ENCODE measurements at places on chromosomes 7 and 10.

DNA sequence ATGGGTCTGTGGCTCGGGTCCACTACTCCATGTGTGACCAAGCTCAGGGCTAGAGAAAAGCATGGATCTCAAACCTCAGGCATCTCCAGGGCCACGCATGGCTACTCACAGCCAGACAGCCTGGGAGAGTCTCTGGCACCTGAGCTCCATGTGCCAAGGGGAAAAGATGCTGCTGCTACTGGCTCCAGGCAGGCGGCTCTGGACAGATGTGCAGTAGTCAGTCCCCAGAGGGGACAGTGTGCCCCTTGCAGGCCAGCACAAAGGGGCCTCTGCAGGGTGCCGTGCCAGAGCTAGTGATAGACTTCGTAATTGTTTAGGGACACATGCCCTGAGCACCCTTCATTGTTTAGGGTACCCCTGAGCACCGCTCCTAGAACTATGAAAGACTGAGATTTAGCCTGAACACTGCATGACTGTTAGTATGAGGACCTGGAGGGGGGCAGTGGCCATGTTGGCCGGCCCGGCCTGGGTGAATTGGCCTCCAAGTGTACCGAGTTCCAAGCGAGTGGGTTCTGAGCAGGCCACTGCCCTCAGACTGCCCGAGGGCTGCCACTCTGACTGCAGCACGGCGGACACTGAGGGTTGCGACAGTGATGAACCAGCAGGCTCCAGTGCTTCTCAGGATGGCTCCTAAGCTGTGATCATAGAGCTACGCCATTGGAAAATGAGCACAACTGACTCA, 80.7 kb downstream of the TCERG1L start:
- DNase-seq = no peak

DNA sequence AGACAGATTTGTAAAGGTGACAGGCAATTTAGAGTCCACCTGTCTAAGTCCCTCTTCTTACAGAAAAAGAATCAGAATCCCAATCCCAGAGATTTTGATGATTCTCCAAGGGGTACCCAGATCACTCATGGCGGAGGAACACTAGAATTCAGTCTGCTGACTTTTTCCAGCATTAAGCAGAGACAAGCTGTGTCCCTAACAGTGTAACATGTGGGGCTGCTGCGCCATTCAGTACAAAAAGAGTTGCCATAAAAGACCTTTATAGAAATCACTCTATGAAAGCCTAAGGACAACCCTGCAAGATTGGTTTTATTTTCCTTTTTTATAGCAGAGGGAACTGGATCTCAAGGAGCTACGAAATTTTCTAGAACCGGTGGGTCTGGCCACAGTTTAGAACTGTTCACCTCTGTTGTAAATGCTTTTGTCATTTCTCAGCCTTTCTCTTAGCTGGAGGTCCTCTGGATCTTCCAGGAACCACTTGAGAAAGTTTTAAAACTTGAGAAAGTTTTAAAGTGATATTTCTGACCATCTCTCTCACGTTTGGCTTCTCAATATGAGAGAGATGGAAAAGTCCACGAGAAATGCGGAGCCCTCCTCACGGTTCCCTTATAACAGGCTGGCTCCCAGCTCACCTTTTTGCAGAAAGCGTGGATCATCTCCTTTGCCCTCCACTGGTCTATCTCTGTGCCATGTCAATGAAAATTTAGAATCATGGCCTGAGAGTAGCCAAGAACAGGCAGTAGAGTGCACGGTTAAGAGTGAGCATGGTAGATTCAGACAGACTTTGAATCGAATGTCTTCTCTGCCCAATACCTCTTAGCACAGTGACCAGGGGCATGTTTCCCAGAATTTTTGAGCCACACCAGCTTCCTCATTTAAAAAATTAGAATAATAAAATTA, 826 bp downstream of the GIMAP7 start:
- no peak for DNase-seq

GRCh38 chr10:130263289-130263688, 127.1 kb downstream of the GLRX3 start:
- DNase-seq = no peak

- no peak for DNase-seq
Observed at GRCh38 chr7:138324941-138325340, 135.1 kb upstream of the TRIM24 start.

- no peak for DNase-seq
Observed at GRCh38 chr7:82810558-82811259, 352.0 kb downstream of the PCLO start.

Measured in WTC11 (cell line).